ENCODE measurements at places on chromosomes 11 and 22. TPM values are rescaled to one million over a fixed set of nuclear protein-coding genes. Genes with fewer than 3 reads are reported as not detected.

OR51B4 gene
- polyA plus RNA-seq: not detected

DNA sequence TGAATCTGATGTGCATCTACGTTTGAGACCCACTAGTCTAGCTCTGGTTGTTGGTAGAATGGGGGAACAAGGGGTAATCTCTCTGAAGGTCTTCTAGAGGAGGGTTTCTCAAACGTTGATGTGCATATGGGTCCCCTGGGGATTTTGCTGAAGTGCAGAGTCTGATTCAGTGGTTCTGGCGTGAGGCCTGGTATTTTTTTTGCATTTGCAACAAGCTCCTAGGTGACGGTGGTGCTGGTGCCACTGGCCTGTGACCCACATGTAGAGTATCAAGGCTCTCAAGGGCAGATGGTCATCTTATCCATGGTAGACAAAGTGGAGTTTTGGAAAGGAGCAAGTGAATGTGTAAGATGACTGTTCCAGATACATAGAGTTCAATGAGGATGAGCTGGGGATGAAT, 97.1 kb downstream of the CEP164 start:
- no peaks in the 10 kb centered on the region for H3K27me3 ChIP-seq
- no peak for DNase-seq
- H3K27ac ChIP-seq: no peak overlapping the region
- no peak overlapping the region for H3K4me3 ChIP-seq

RASSF10 gene
- not detected for polyA plus RNA-seq

DNA sequence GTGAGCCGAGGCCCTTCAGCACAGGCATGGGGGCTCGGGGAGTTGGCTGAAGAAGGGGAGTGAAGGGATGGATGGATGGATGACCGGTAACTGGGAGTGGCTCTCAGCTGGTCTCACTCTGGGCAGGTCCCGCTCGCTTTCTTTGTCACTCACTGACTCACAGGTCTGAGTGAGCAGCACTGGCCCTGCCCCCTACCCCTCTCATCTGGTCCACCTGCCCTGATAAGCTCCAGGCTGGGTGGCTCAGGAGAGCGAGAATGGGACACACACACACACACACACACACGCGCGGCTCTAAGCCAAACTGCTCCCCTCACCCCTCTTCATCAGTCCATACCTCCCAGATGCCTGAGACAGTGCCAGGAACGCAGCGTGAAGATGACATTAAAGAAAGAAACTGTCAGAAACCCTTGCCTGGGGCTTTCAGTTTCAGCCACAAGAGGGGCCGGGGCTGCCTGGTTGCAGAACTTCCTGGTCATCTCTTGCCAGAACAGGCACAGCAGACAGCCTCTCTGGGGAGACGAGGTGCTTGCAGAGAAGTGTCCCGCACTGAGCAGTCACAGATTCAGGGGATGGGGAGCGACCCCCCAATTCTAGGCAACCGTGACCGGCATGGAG, 16.5 kb upstream of the SHISAL1 start:
- peaks cover 20% of the 10 kb centered on the region for H3K27me3 ChIP-seq
- DNase-seq: no peak
- no peak overlapping the region for H3K27ac ChIP-seq
- no peak overlapping the region for H3K4me3 ChIP-seq
- peaks cover 31% of the 10 kb centered on the region for H3K4me1 ChIP-seq

- H3K27me3 ChIP-seq: no peaks in the 10 kb centered on the region
- H3K4me1 ChIP-seq: no peaks in the 10 kb centered on the region
- H3K4me3 ChIP-seq: no peak overlapping the region
- no peak overlapping the region for H3K27ac ChIP-seq
Measured at GRCh38 chr11:133560472-133560855, 28.2 kb upstream of the OPCML start.

GRCh38 chr22:44935724-44936123, 74.1 kb downstream of the PHF21B start:
- DNase-seq: no peak
- H3K27ac ChIP-seq: no peak overlapping the region
- H3K4me3 ChIP-seq: no peak overlapping the region
- no peaks in the 10 kb centered on the region for H3K4me1 ChIP-seq
- H3K36me3 ChIP-seq: no peaks in the 10 kb centered on the region
- H3K27me3 ChIP-seq: no peaks in the 10 kb centered on the region

GRCh38 chr11:111761036-111761435, 5.2 kb downstream of the PPP2R1B start:
- H3K36me3 ChIP-seq: peaks cover 80% of the 10 kb centered on the region
- no peak overlapping the region for H3K4me3 ChIP-seq
- no peaks in the 10 kb centered on the region for H3K27me3 ChIP-seq
- H3K4me1 ChIP-seq: peaks cover 5% of the 10 kb centered on the region
- no peak overlapping the region for H3K27ac ChIP-seq

DNA sequence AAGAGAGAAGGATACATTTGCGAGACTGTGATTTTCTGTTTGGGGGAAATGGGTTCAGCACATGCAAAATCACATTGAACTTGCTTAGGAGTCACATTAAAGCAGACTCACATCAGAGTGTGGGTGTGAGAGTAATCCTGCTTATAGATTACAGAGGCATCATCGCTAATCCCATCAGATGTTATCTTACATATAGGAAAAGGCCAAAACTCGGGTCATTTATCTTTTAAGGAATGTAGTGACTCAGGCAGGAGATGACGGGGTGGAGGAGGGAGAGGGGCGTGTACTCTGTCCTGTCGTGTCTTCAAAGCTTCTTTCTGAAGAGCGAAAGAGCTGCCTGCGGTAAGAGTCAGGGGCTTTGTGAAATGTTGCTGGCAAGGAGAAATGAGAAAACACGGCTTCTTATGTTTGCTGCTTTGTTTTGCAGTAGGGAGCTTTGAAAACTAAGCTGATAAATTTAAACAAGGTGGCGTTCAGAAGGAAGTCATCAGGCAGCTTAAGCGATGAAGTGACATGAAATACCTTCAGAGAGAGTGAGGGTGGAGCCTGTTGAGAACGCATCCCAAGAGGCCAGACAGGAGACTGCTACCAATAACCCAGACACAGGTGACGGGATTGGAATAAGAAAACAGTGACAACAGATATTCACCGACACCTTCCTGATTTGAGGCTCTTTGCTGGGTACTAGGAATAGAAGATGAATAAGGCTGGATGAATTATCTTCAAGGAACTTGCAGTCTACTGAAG, 2.2 kb upstream of the C11orf16 start:
- no peak for DNase-seq
- no peaks in the 10 kb centered on the region for H3K36me3 ChIP-seq
- H3K27ac ChIP-seq: no peak overlapping the region
- no peaks in the 10 kb centered on the region for H3K27me3 ChIP-seq

DNA sequence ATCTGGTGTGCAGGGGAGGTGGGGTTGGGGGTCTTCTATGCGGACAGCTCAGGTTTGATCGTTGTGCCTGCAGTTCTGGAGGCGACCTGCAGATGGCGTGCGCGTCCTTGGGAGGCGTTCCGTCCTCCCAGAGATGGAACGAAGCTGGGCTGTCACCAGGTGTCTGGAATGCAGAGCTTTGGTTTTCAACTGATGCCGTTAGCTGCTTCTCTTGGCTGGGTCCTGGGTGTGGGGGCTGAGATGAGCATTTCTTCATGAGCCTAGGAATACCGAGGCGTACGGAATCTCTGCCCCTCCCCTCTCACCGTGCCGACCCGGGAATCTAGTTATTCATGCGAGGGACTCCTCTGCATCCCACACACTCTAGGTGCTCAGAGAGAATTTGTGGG, 98.6 kb downstream of the CEP164 start:
- no peaks in the 10 kb centered on the region for H3K27me3 ChIP-seq
- H3K36me3 ChIP-seq: no peaks in the 10 kb centered on the region
- H3K27ac ChIP-seq: no peak overlapping the region
- H3K4me3 ChIP-seq: no peak overlapping the region
- H3K4me1 ChIP-seq: no peaks in the 10 kb centered on the region

MRGPRX4 gene
- polyA plus RNA-seq: not detected

OTOG gene
- not detected for polyA plus RNA-seq

DNA sequence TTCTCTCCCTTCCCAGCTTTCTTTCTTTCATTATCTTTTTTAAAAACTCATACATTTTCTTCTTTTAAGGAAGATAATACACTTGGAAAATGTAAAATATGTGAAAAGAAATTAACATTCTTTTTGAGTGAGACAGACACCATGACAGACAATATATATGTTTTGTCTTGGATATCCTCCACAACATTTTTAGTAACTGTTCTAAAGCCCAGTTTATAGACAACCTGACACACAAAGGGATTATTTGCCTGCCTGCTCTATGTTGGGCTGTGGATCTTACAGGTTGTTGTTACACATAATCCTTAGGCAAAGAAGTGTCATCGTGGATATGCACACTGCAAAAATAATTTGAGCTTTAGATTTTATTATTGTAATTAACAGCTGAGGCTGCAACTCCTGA, 301.4 kb upstream of the PDGFD start:
- H3K4me1 ChIP-seq: no peaks in the 10 kb centered on the region
- no peak overlapping the region for H3K27ac ChIP-seq

DNA sequence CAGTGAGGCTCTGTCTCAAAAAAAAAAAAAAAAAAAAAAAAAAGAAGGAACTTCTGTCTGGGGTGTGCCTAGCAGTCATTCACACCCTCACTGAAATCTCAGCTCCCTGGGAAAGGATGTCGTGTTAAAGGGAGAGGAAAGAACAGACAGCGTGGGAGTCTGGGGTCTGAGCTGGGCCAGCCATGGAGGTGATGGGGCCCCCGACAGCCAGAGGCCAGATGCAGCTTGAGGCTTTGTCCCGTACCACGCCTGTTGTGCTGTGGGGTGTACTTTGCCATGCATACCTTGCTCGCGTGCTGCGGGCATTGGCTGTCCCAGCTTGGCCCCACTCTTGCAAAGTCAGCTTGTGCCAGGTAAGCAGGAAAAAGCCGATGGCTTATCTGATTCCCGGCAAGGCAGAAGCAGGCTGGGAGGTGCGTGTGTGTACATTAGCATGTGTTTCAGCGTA, 4.6 kb downstream of the SYT12 start:
- no peak for DNase-seq
- H3K36me3 ChIP-seq: no peaks in the 10 kb centered on the region
- no peaks in the 10 kb centered on the region for H3K4me1 ChIP-seq
- H3K4me3 ChIP-seq: no peak overlapping the region
- H3K27ac ChIP-seq: no peak overlapping the region
- peaks cover 48% of the 10 kb centered on the region for H3K27me3 ChIP-seq

THYN1 gene
- polyA plus RNA-seq: 65.7 TPM

OR4C12 gene
- polyA plus RNA-seq: not detected

DNA sequence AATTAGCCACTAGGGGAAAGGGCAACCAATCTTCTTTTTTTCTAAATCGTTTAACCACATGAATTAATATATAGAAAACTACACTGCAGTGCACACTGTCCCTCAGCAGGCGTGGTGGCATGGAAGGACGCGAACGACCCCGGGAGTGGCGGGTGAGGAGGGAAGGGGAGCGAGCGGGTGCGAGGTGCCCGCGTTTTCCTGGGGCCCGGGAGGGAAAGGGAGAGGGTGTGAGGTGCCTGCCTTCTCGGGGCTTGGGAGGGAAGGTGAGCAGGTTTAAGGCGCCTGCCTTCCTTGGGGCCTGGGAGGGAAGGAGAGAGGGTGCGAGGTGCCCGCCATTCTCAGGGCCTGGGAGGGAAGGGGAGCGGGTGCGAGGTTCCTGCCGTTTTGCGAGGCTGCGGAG, 765 bp downstream of the GAB4 start:
- H3K36me3 ChIP-seq: no peaks in the 10 kb centered on the region
- H3K27ac ChIP-seq: no peak overlapping the region

DNA sequence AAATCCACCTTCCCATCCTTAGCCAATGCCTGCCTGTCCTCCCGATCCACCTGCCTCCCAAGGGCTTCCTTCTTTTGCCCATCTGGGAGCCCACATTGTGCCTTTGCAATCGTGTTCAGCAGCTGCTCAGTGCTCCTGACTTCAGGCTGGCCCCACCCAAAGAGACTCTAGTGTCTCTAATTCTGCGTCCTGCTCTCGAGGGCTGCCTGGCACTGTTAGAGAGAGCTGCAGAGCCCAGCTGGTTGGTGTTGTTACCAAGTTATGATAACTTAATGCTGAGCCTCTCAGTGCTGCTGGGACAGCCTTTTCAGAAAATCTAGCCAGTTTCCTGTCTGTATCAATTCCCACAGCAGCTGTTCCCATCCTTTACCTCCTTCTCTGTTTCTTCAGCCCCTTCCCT, 69.1 kb downstream of the MICAL2 start:
- peaks cover 33% of the 10 kb centered on the region for H3K4me1 ChIP-seq
- H3K4me3 ChIP-seq: no peak overlapping the region
- H3K36me3 ChIP-seq: peaks cover 21% of the 10 kb centered on the region
- H3K27me3 ChIP-seq: no peaks in the 10 kb centered on the region
- DNase-seq: no peak

- no peaks in the 10 kb centered on the region for H3K4me1 ChIP-seq
- H3K4me3 ChIP-seq: no peak overlapping the region
- no peak for DNase-seq
- no peaks in the 10 kb centered on the region for H3K36me3 ChIP-seq
Measured at GRCh38 chr11:26078231-26078821, 253.6 kb upstream of the ANO3 start.

MIOX gene
- not detected for polyA plus RNA-seq

FAM180B gene
- not detected for polyA plus RNA-seq

PRRG4 gene
- polyA plus RNA-seq: 9.9 TPM

DNA sequence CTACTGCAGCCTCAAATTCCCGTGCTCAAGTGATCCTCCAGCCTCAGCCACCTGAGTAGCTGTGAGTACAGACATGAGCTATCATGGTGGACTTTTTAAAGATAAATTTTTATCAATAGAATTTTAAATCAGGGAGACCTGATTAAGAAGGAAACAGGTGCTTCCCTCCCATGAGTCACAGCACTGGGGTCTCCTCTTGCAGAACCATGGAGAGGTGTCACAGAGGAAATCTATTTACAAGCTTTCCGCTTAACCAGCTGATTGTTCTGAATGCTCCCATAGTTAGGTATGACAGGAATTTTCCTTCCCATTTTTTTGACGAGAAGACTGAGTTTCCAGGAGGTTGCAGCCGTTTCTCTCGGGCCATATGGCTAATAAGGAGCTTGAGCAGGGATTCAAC, 516.1 kb downstream of the MIAT start:
- no peak for DNase-seq
- H3K36me3 ChIP-seq: no peaks in the 10 kb centered on the region
- H3K4me3 ChIP-seq: no peak overlapping the region
- no peak overlapping the region for H3K27ac ChIP-seq

- H3K4me3 ChIP-seq: no peak overlapping the region
- H3K36me3 ChIP-seq: no peaks in the 10 kb centered on the region
- no peak overlapping the region for H3K27ac ChIP-seq
- DNase-seq: peak; percentile 24
Measured at GRCh38 chr11:45113807-45114206, 32.6 kb upstream of the PRDM11 start.

All from CD14-positive monocyte (primary cell).